ENCODE measurements at places on chromosomes 4 and X. TPM values are rescaled to one million over a fixed set of nuclear protein-coding genes. Genes with fewer than 3 reads are reported as not detected.

- H3K4me1 ChIP-seq, result peaks cover 3% of the 10 kb centered on the region
- DNase-seq, result no peak
- peaks cover 5% of the 10 kb centered on the region for H3K36me3 ChIP-seq
Observed at GRCh38 chr4:6963139-6963611, 53.5 kb downstream of the TBC1D14 start.

DNA sequence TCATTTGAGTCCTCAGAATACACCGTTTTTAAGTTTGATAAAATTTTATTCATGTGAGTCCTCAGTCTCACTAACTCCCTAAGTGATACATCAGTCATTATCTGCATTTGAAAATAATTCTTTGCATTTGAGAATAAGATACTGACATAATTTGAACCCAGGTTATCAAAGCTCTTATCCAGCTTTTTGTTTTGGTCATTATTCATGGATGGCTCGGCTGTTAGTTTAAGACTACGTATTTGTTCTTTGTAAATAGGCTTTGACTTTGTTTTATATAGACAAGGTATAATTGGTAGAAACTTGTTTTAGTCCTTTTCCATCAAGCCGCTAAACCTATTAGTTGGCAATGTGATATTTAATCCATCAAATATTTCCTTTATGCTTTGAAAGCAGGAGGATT is 7.9 kb downstream of the SPRY1 start:
- H3K4me3 ChIP-seq, result no peak overlapping the region
- H3K27me3 ChIP-seq, result no peaks in the 10 kb centered on the region
- peak overlapping the region; percentile 30 for H3K27ac ChIP-seq
- no peaks in the 10 kb centered on the region for H3K4me1 ChIP-seq

GRCh38 chr4:82043081-82043808 is 330.5 kb downstream of the HNRNPD start:
- H3K36me3 ChIP-seq, result no peaks in the 10 kb centered on the region
- H3K4me1 ChIP-seq, result no peaks in the 10 kb centered on the region
- DNase-seq, result peak; percentile 19
- H3K27ac ChIP-seq, result no peak overlapping the region

- DNase-seq, result peak; percentile 63
- H3K27ac ChIP-seq, result peak overlapping the region; percentile 87
- no peaks in the 10 kb centered on the region for H3K36me3 ChIP-seq
Observed at GRCh38 chr4:110196871-110197528, 1.4 kb downstream of the ELOVL6 start.

SLC10A7 gene
- total RNA-seq, result 15.0 TPM

DNA sequence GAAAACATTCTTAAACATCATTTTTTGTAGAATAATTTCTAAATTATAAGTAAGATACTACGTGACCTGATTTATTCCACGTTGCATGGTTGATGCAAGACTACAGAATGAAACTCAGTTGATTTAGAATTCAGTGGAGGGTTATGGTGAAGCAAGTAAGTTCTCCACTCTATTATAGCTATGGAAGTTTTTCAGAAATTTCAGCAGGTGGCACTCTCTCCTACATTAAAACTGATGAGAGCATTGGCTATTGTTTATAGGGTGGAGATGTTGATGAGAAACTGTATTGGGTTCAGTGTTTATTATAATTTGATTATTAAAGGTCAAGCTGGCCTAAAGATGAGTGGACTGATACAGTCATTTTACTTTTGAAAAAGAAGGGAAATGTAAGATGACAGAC is 88.0 kb downstream of the FNIP2 start:
- no peak overlapping the region for H3K27ac ChIP-seq
- peaks cover 8% of the 10 kb centered on the region for H3K36me3 ChIP-seq
- H3K4me3 ChIP-seq, result no peak overlapping the region

GABRG1 gene
- total RNA-seq, result not detected

DNA sequence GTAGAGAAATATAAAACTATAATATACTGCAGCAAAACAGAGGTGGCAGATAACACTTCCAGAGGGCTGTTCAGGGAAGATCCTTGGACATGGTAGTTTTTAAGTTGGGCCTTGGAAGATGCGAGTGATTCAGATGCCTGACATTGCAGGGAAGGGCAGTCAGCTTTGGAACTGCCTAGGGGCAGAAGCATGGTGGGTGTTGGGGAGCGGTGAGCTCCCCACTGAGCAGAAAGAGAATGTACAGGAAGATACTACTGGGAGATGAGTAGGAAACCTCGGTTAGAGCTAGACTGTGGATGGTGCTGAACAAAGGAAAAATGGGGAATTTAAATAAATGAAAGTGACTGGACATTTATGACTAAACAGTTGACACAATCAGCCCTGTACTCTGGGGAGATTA is 24.9 kb upstream of the SEC24B start:
- H3K4me3 ChIP-seq, result no peak overlapping the region
- no peaks in the 10 kb centered on the region for H3K4me1 ChIP-seq
- H3K27me3 ChIP-seq, result no peaks in the 10 kb centered on the region
- H3K27ac ChIP-seq, result no peak overlapping the region
- DNase-seq, result no peak

- H3K4me3 ChIP-seq, result no peak overlapping the region
- no peak for DNase-seq
- no peaks in the 10 kb centered on the region for H3K27me3 ChIP-seq
- H3K36me3 ChIP-seq, result no peaks in the 10 kb centered on the region
- no peak overlapping the region for H3K27ac ChIP-seq
Observed at GRCh38 chrX:80879143-80879542, 69.5 kb upstream of the BRWD3 start.

CXCL11 gene
- not detected for total RNA-seq

GRCh38 chr4:70930530-70931256 is 28.5 kb downstream of the MOB1B start:
- no peaks in the 10 kb centered on the region for H3K36me3 ChIP-seq
- H3K27ac ChIP-seq, result no peak overlapping the region
- H3K4me1 ChIP-seq, result peaks cover 3% of the 10 kb centered on the region
- no peak for DNase-seq

DNA sequence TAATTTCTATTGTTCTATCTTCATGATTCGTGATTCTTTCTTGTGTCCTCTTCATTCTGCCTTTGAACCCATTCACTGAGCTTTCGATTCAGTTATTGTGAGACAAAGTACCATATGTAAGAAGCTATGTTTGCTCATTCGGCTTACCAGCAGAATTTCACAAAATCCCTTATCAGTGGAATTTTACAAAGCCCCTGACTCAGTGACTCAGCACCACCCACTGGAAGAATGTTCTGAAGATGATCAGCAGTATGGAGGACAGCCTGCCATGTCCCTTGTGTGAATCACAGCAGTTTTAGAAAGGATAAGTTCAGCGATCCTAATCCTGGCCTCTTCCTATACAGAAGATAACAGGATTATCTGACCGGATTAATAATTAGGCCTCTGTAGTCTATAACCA is 5.8 kb upstream of the UXT start:
- no peaks in the 10 kb centered on the region for H3K27me3 ChIP-seq
- H3K4me1 ChIP-seq, result no peaks in the 10 kb centered on the region
- no peak overlapping the region for H3K27ac ChIP-seq
- no peak overlapping the region for H3K4me3 ChIP-seq
- H3K36me3 ChIP-seq, result no peaks in the 10 kb centered on the region

- H3K4me1 ChIP-seq, result no peaks in the 10 kb centered on the region
- no peaks in the 10 kb centered on the region for H3K36me3 ChIP-seq
- no peak for DNase-seq
Observed at GRCh38 chrX:79290596-79290995, 76.5 kb downstream of the ITM2A start.

FAM184B gene
- 0.20 TPM for total RNA-seq

GRCh38 chr4:151407466-151408379 is 1.3 kb upstream of the FHIP1A start:
- H3K27ac ChIP-seq, result peak overlapping the region; percentile 88
- peak overlapping the region; percentile 81 for H3K4me3 ChIP-seq
- H3K27me3 ChIP-seq, result no peaks in the 10 kb centered on the region
- peak; percentile 59 for DNase-seq
- no peaks in the 10 kb centered on the region for H3K36me3 ChIP-seq

GRCh38 chr4:10171055-10171454 is 54.5 kb upstream of the WDR1 start:
- no peak for DNase-seq
- H3K4me1 ChIP-seq, result peaks cover 3% of the 10 kb centered on the region
- no peaks in the 10 kb centered on the region for H3K36me3 ChIP-seq

ADH7 gene
- total RNA-seq, result not detected

DNA sequence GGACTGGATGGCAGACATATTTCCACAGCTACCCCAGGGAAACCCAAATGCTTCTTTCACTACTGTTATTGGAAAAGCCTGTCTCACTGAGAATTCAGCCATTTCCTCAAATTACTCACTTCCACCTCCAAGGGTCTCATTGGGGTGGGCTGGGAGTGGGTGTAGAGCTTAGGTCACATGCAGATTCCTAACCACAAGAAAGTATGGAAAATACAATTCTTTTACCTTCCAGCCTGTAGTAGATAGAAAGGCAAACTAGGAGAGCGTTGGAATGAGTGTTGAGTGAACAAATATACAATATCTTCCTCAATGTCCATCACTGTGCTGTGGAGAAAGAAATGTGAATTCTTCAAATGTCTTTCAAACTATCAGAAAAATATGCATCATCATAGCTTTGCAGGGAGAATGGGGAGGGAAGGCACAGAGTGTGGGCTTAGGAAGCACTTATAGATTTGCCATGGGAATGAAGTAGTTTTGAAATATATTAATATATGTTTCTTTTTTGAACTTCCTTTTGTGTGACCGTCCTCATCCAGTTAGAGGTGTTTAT is 245.3 kb upstream of the JADE1 start:
- H3K27ac ChIP-seq, result no peak overlapping the region
- no peak for DNase-seq
- no peaks in the 10 kb centered on the region for H3K36me3 ChIP-seq

GRCh38 chr4:56261027-56261426 is 126.3 kb downstream of the AASDH start:
- no peak overlapping the region for H3K27ac ChIP-seq
- H3K4me1 ChIP-seq, result no peaks in the 10 kb centered on the region
- H3K27me3 ChIP-seq, result no peaks in the 10 kb centered on the region
- H3K36me3 ChIP-seq, result no peaks in the 10 kb centered on the region
- no peak for DNase-seq

- H3K27ac ChIP-seq, result no peak overlapping the region
- no peaks in the 10 kb centered on the region for H3K4me1 ChIP-seq
- H3K27me3 ChIP-seq, result no peaks in the 10 kb centered on the region
Observed at GRCh38 chrX:67607466-67607865, 63.6 kb downstream of the AR start.

DNA sequence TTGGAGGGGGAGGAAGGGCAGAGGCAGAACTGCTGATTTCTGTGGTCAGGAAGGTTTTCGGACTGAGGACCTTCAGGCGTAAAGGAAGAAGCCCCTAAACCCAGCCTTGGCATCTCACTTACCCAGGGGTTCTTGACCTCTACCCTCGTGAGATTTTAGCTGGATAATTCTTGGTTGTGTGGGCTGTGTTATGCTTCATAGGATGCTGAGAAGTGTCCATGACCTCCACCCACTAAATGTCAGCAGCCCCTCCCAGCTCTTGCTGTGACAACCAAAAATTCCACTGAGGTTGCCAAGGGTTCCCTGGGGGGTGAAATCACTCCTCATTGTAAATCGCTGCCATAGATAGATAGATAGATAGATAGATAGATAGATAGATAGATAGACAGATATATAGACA is 5.8 kb upstream of the CRLF2 start:
- no peak overlapping the region for H3K27ac ChIP-seq
- no peak for DNase-seq
- H3K4me3 ChIP-seq, result no peak overlapping the region
- no peaks in the 10 kb centered on the region for H3K4me1 ChIP-seq
- H3K27me3 ChIP-seq, result no peaks in the 10 kb centered on the region
